NB4 (cell line): ENCODE measurements at places on chromosomes 2 and 18.

DNA sequence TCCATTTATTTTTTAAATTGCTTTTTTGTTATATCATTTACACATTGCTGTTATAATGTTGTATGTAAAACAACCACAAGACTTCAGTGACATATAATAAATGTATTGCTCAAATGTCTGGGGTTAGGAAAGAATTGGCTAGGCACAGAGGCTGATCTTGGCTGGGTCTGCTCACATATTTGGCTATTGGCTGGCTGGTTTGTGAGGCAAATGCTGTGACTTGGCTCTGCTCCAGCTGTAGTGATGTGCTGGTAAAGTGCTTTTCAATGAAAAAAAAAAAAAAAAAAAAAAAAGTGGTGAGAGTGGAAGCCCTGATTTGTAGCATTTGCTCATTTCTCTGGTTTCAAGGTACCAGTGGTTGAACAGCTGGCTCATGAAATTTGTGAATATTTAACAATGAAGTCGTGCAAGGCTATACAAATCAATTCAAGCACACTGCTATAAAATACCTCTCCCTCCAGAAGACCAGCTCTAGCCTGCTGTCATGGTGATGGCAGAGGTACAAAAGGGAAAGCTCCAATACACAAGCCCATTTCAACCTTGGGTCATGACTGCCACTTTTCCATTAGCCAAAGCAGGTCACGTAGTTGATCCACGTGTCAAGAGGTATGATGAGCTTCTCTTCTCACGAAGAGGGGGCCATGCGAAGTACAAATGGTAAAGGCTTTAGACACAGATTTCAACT, 43.7 kb upstream of the RIT2 start:
- no peak for DNase-seq

GRCh38 chr2:224573724-224574123, 11.4 kb downstream of the CUL3 start:
- DNase-seq, result no peak

- no peak for DNase-seq
Measured at GRCh38 chr2:234989183-234989701, 37.4 kb downstream of the SH3BP4 start.

DNA sequence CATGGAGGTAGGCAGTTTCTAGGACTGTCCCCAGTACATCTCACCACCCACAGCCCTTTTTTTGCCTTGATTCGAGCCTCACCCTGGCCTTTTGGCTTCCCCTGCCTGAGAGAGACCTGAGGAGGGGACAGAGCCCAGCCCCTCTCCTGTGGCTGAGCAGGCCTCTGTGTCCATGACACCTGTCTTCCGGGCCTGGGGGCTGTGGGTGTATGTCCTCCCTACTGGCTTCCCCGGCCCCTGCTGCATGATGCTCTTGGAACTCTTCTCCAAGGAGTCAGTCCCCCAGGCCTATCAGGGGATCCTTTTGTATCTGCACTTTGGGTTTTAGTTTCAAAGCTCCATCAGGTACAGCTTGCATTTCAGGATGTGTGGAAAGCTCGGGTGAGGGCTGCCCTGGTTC, 80.4 kb downstream of the STPG4 start:
- no peak for DNase-seq

DNA sequence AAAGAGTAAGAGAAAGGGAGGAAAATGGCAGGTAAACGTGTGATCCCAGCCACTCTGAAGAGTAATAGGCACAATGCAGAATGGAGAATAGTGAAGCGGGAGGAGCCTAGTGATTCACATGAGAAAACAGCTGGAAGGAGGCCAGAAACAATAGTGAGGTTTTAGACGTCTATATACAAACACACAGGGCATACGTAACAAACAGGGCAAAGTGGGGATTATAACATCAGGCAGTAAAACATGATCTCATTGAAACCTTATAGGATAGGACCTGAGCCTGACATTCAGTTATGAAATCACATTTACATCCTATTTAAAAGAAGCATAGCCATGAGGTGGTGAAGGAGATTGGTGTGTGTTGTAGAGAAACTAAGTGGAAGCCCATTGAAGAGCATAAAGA, 33.0 kb upstream of the GATA6 start:
- DNase-seq, result no peak

DNA sequence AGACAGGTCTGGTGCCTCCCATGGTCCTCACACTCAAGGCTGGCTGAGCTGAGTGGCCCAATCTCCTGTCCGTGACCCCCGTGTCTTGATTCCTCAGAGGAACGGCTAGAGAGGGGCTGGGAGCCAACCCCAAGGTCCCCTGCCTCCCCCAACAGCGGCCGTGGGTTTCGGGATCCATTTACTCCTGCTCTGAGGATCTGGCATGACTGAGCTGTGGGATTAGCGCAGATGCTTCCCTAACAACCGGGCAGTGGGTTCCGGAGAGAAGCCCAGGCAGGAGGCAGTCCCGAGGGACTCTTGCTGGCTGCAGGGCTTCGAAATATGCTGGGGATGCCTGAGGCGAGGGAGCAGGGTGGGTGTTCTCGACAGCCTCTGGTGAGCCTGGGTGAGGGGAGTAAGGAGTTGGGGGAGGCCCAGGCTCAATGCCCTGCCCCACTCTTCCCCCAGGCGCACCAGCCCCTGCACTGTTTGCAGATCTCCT, 18.9 kb downstream of the GPR35 start:
- DNase-seq, result no peak

DNA sequence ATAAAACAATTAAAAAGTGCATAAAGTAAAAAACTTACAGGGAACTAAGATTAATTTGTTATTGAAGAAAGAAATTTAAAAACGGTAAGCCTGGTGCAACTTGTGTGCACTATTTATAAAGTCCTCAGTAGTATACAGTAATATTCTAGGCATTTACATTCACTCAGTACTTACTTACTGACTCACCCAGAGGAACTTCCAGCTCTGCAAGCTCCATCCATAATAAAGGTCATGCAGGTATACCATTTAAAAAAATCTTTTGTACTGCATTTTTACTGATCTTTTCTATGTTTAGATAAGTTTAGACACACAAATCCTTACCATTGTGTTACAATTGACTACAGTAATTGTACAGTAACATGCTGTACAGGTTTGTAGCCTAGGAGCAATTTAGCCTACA, 51.5 kb upstream of the NXPH2 start:
- DNase-seq, result no peak

DNA sequence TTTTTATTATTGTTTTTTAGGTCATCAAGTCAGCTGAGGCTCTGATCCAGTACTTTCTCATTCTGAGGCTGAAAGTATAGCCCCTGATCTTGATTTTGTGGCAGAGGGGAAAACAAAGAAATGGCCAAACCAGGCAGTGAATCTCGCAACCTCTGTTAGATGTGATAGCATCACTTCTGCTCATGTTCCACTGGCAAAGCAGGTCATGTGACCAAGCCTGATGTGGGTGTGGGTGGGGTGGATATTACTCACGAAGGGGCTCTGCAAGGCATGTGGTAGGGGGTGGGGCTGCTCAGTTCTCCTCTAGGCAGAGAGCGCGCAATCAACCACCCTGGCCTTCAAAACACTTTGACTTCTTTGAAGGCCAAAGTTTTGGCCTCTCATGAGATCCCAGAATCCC, 254.2 kb downstream of the MYCN start:
- DNase-seq, result no peak

- no peak for DNase-seq
Measured at GRCh38 chr2:46300406-46300832, 3.2 kb downstream of the EPAS1 start.

DNA sequence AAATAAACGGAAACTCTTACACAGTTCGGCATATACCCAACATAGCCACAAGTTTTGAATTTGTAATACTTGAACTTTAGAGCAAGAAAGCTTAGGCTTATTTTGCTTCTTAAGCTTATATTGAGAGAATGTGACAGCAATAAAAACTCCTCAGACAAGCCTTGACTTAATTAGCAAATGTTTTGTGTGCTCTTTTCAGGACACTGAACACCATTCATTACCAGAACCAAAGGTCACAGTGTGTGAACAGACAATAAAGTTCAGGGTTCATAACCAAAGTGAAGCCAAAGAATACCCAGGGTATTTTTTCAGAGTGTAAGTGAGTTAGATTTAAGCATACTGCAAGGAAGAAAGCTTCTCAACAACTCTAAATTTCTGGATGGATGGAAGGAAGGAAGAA, 605.8 kb downstream of the METTL4 start:
- DNase-seq, result no peak

- DNase-seq, result no peak
Measured at GRCh38 chr2:65605743-65606058, 173.3 kb upstream of the SPRED2 start.

DNA sequence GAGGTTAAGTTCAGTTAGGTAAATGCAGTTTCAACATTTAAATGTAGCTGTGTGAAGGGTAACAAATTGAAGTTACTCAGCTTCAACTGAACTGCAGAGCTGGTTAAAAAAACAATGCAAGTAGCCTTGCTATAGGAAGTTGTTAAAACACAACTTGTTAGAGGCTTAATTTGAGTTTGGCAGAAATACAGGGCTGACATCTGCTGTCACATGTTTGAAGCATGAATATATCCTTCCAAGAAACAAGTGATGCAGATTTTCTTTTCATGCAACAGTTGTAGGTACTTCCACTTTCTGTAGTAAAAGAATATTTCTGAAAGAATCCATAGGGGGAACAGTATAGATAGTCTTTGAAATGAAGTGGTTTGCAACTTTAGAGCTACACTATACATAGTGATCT, 208.7 kb upstream of the RASGRP3 start:
- no peak for DNase-seq

GRCh38 chr2:72103690-72104089, 44.0 kb downstream of the CYP26B1 start:
- DNase-seq, result no peak

- no peak for DNase-seq
Measured at GRCh38 chr2:28683100-28683706, 68.4 kb upstream of the PPP1CB start.

DNA sequence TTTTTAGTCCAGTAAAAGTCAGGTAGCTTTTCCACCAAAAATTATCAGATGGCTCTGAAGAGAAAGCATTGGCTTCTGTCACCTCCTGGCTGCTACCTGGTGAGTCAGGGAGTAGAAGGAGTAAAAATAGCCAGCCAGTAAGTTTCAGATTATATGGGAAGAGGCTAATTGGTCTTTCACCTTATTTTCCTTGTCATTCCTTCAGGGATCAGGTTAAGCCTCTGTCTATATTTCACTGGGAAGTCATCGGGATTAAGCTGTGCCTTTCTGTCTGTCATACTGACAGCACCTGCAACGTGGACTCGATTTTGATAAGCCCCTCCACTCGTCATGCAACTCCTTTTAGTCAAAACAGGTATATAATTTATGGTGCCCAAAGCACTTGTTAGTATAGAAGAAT, 380.7 kb upstream of the CELF4 start:
- DNase-seq, result no peak

DNA sequence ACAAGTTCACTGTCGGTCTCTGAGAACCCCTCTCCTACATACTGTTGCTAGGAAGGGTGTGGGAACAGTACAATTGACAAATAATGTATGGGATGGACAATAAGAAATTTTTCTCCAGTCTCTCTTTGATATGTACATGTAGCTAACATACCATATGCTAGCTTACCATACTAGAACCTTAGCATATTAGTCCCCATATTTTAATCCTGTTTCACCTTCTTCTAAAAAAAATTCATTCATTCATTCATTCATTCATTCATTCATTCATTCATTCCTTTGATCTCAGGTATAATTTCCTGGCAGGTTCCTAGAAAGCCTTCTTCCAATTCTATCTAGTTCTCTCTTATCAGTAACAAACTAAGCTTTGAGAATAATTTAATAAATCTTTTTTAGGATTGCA, 62.2 kb downstream of the TTC21B start:
- no peak for DNase-seq

GRCh38 chr2:105796131-105796638, 51.5 kb downstream of the NCK2 start:
- DNase-seq, result peak; percentile 98

DNA sequence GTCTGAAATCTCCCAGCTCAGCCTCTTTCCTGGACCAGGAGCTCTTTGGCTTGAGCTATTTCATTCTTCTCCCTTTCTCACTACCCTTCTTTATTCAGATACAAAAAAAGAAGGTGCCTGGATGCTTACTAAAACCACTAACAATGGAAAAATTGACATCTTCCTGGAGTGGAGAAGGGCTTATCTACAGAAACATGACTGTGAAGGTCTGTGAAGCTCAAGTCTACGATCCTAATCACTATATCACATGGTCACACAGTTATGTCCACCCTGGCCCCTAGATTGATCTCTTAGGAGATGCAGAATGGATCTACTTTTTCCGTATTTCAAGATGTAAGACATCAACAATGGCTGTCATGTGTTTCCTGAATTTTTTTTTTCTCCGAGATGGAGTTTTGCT, 5.7 kb upstream of the KRCC1 start:
- no peak for DNase-seq

DNA sequence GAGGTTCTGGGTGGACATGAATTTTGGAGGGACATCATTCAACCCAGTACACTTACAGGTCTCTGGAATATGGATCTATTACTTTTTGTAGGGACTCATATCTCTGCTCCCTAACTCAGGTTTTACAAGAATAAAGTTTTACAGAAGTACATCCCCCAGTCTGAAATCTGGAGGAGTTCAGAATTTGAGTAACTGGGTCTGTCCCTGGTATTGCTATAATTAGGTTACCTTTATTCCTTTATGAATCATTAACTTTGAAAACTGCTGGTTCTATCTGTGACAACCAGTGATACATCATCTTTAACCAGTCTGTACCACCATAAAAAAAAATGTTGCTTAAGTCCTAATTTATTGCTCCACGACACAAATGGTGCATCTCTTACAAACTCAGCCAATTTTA, 59.9 kb downstream of the INSIG2 start:
- no peak for DNase-seq

GRCh38 chr2:181752301-181752700, 72.0 kb upstream of the NEUROD1 start:
- DNase-seq, result no peak

DNA sequence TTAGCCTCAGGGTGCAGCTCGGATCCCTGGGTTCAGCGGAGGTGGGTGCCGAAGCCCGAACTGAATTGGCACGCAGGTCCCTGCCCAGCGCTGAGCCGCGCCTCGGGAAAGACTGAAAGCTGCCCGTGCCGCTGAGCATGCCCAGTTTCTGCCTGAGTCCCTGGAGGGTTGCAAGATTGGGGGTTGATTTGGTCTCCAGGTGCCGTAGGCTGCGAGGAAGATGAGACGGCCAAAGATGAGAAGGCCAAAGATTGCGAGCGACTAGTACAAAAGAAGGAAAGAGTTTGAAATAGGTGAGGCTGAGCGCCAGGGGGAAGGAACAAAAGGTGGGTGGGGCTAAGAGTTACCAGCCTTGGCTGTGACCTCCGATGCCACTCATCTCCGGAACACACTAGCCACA, 852 bp upstream of the KCNH7 start:
- DNase-seq, result no peak

GRCh38 chr2:62040926-62041325, 135.5 kb downstream of the COMMD1 start:
- DNase-seq, result peak; percentile 26
